ENCODE measurements at places on chromosomes 2 and 18.
A peak's percentile ranks its signal among the peaks of the same experiment; 100 is the strongest.

- DNase-seq = no peak
Observed at GRCh38 chr2:26562811-26563645, 78.1 kb downstream of the CIB4 start.

- no peak for DNase-seq
Observed at GRCh38 chr2:238383743-238384380, 42.9 kb upstream of the ASB1 start.

GRCh38 chr18:25181581-25181980 lies 170.4 kb downstream of the ZNF521 start:
- DNase-seq = no peak

DNA sequence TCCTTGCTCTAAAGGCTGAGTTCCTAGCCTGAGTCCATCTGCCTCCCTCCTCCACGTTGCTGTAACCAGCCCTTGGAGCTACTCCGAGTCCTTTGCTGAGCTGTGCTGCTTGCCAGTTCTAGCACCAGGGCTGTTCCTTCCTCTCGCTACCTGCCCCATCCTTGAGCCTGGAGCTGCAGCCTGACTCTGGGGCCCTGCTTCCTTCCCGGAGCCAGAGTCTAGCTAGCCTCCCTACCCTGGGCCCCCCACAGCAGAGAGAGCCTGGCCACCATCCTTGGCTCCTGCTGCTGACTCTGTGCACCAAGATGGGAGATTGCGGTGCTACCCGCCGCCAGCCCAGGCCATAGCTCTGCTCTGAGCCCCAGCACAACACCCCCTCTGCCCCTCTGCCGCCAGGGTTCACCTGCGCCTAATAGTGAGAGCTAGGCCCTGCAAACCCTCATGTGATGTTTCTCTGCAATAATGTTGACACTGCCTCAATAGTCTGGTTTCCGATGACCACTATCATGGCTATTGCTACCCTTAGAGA lies 135.9 kb upstream of the ASB18 start:
- DNase-seq = no peak

DNA sequence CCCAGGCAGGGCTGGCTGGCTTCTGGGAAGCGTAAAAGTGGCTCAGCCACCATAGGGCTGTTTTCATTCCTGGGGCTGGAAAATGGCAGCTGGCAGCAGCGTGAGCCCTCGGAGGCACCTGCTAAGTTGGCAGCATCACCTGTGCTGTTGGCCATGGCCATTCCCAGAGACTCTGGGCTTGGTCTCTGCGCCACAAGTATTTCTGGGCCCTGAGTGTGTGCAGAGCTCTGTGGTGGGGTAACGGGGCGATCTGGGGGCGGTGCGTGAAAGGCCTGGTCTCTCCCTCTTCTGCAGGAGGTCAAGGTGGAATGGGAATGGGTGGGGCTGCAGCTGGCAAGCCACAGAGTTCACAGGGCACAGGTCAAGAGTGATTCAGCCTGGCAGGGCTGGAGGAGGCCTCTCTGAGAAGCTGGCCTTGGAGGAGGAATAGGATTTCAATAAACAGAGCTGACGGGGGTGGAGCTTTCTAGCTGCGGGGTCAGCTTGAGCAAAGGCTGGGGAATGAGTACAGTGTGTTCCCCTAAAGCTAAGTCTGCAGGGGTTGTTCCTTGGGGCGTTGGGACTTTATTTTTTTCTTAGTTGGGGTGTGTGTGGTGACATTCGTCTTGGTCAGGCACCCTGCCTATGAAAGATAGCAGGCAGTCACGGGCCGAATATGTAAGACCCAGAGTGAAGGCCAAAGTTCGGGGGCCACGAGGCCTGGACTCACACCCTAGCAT lies 10.3 kb upstream of the NTSR2 start:
- DNase-seq = no peak

DNA sequence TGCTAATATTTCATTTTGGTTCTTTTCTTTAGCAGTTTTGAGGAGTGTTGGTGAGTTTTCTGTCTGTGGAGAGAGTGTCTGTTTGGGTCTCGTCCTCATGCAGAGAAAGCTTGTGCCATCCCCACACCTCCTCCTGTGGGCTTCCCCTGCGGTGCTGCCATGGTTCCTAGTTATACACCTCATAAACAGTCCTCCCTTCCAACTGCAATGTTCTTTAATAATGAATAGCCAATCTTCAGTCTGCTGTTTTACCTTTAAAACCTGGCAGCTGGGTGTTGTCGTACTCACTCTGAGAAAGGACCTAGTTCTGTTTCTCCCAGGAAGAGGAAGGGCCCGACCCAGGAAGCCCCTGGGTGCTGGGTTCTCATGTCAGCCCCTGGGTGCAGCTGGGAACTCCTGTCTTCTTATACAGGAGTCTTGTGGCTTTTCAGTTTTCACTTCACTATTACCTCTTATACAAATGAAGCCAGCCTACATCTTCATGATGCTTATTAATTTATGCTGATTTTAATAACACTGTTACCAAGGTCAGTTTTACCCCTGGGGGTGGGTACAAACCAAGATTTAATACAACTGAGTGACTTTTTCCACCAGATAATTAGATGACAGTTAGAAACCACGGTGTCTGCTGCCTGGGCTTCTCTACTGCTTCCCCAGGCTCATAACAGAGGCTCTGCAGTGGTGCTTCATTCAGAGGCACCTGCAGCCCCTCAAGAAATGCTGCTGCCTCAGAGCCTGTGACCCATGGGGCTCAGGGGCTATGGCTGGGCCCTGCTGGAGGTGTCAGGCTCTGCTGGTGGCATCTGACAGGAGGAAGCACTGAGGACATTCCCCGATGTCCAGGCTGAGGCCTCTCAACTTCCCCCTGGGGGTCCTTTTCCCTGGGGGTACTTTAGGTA lies 59.1 kb downstream of the COA5 start:
- no peak for DNase-seq

- DNase-seq = no peak
Observed at GRCh38 chr18:73150199-73150598, 282.4 kb upstream of the NETO1 start.

DNA sequence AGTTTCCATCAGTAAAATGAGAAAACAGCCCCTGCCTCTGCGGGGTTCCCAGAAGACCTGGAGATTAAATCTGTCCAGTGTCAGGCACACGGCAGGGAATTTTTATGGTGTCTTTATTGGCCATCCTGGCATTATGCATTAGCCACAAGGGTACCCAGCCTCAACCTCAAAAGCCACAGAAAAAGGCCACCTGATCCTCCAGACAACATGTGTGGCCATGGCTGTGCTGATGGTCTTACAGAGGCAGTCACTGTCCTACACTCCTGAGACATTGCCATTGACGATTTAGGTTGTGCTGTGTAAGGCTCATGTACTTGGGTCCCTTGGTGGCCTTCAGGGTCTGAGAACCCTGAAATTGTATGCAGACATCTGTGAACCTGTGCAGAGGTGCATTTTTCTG lies 115.6 kb downstream of the SMAD7 start:
- DNase-seq = peak; percentile 34

DNA sequence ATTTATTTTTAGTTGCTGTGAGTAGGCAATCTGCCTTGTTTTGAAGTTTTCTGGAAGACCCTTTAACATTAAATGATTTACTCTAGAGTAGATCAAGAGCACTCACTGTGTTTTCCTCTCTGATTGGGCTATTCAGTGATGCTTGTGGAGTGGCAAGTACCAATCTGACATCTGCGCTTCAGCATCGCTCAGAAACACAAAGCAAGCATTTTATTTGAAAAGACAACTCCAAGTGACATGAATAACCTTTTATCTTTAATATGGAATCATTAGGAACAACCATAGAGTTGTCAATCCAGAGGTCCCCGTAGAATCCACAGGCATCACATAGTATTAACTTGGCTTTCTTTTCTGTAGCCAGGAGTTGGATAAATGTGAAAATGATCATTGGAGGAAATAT lies 114.7 kb downstream of the CPS1 start:
- no peak for DNase-seq

DNA sequence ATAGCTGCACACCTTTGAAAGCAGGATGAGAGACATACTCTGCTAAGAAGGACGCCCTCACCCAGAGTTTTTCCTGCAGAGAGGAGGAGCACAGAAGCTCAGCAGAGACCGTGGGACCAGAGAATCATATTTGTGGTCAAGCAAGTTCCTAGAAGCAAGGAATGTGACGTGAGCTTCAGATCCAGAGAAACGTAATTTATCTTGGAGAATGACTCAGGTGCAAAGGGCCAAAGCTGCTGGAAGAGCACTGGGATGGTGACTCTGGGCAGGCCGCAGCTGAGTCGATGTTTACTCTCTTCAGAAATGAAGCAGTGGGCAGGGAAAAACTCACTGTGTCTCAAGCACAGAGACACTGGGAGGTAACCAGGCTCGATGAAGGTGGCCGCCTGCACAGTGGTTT lies 50.1 kb upstream of the IGFBP2 start:
- no peak for DNase-seq

DNA sequence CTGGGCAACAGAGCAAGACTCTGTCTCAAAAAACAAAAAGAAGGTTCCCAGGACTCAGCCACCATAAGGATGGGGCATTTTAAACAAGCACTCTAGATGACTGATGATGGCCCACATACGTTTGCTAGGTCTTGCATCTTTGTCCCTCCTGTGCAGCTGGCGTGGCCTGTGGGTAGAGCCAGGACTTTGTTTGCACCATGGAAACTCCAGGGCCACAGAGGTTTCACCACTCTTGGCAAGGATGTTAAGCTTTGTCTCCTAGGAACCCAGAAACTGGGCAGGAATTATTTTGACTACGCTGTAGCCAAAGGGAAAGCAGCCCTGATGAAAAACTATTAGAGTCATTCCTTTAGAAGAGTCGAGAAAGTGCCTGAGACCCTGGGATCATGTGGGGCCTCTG lies 75.3 kb upstream of the STPG4 start:
- DNase-seq = no peak

Data from CD8-positive, alpha-beta memory T cell (primary cell).